ENCODE measurements at places on chromosomes 12 and 14.
A peak's percentile ranks its signal among the peaks of the same experiment; 100 is the strongest.

GRCh38 chr12:73991138-73991537, 546.5 kb upstream of the ATXN7L3B start:
- DNase-seq: no peak

DNA sequence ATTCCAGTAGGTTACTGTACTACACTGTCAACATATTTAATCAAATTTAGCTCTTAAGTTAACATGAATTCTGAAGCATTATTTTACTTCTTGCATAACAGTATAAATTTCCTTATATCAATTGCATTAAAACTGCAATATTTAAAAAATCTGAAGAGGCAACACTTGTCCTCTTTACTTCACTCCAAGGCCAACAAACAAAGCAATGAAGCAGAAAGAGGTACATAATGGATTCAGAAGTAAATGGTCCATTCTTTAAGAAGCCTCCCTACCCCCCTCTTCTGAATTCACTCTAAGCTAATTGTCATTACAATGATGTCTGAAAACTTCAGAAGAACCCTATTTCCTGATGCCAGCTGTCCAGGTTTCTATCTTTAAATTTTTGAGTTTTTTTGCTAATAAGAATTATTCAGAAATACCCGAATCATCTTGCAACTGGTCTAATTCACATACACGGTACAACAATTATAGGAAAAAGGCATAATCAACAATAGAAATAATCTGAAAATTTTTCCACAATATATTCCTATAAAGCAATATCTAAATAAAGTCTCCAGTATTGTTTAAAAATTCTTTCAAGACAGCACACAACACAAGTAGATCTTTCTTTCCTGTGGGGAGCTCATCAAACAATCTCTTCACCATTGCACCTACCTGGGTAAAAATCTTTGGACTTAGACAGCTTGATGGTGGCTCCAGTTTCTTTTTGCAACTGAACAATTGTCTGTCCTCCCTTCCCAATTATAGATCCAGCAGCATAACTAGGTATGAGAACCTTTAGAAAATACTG, 2.9 kb downstream of the NOVA1 start:
- peak; percentile 20 for DNase-seq

DNA sequence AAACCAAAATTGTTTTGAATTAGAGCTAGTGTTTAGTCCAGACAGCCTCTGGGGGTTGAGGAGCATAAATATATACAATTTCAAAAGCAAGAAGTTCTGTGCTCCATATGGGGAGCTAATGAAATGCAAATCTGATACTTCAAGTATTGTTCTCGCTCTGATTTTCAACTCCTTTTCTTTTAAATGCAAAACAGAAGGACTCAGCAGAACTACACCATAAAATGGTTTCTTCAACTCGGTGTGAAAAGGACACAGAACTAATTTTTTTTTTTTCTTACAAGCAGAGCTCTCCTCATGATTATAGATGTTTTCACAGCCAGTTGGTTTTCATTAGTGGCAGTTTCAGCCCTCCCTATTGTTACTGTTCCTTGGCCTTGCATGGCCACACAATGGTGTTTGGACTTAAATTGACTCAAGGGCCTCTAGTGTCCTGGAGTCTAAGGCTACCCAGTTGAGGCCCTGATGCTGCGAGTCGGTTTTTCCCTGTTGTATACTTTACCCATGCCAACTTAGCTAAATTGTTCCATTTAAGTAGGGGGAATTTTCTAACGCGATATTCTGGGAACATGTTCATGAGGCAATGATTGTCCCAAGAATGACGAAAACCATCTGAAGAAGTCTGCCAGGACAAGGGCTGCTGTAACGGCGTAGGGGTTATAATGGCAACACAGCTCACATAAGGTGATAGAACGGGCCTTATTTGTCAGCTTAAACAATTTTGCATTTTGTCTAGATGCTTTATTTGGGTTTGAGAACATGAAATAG, 120.3 kb downstream of the GPR135 start:
- DNase-seq: no peak

DNA sequence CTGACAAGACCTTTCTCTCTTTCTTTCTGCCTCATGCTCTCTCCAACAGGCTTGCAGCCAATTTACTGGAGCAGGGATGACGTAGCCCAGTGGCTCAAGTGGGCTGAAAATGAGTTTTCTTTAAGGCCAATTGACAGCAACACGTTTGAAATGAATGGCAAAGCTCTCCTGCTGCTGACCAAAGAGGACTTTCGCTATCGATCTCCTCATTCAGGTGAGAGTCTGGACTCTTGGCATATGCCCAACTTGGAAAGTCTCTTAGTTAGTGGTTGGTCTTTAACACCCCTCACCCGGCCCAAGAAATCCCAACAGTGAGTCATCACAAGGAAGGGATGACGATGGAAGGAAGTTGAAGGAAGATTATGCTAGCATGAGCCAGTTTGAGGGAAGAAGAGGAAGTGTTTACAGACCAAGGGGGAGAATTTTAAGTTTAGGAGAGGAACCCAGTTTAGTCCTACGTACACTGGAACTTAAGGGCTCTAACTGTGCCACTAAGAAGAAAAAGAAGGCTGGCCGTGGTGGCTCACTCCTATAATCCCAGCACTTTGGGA, 189.7 kb downstream of the ETV6 start:
- DNase-seq: peak; percentile 92

- DNase-seq: no peak
These were observed 27.3 kb upstream of the ITPK1 start for GRCh38 chr14:93142854-93143652.

GRCh38 chr14:91048265-91048664, 12.2 kb downstream of the RPS6KA5 start:
- DNase-seq: no peak

GRCh38 chr14:25247609-25248008, 197.7 kb upstream of the STXBP6 start:
- no peak for DNase-seq

- DNase-seq: no peak
These were observed 43.0 kb downstream of the DAO start for GRCh38 chr12:108922918-108923317.

DNA sequence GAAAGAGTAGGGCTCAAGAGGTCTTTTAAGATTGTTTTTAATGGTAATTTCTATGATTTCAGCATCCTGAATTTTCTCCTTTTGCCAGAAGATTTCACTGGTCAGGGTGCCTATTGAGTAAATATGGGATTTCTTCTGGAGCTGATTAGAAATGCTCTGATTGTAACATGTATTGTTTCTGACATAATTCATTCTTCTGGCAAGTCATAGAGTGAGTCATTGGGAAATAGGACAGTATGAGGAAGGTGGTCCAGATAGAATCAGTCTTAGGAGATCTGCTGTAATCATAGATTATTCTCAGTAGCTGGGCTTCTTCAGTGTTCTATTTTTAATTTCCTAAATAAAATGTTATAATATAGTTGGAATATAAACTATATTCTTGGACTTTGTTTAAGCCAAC, 182.0 kb upstream of the NAV3 start:
- no peak for DNase-seq

GRCh38 chr12:54355104-54355815, 9.0 kb downstream of the GPR84 start:
- DNase-seq: no peak

DNA sequence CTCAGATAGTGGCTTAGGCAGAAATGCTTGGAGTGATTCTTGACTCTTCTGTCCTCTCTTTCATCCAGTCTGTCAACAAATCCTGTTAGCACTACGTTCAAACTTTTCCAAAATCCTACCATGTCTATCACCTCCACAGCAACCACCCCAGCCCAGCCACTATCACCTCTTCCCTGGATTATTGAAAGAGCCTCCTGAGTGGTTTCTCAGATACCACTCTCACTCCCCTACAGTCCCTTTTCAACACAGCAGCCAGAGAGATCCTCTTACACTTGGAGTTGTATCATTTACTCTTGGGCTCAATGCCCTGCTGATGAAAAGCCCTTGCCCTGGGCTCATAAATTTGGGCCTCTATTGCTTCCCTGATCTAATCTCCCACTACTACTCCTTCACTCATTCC, 218.9 kb downstream of the EXOC5 start:
- DNase-seq: no peak

GRCh38 chr12:91561958-91562325, 379.3 kb upstream of the DCN start:
- DNase-seq: no peak

DNA sequence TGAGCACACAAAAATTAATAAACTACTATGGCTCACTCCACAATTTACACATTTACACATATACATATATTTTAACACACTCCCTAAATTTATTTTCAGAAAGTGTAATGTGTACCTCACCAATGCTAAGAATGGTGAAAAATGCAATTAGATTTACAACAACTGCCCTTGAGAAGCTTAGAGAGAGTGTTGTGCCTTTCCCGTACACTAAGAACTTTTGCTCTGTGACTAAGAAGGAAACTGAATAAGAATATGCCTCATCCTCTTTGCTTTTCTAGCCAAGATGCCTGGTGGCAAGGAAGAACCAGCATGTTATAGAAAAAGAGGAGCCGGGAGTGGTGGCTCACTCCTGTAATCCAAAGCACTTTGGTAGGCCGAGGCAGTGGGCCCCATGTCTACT, 62.3 kb downstream of the SINHCAF start:
- DNase-seq: no peak

DNA sequence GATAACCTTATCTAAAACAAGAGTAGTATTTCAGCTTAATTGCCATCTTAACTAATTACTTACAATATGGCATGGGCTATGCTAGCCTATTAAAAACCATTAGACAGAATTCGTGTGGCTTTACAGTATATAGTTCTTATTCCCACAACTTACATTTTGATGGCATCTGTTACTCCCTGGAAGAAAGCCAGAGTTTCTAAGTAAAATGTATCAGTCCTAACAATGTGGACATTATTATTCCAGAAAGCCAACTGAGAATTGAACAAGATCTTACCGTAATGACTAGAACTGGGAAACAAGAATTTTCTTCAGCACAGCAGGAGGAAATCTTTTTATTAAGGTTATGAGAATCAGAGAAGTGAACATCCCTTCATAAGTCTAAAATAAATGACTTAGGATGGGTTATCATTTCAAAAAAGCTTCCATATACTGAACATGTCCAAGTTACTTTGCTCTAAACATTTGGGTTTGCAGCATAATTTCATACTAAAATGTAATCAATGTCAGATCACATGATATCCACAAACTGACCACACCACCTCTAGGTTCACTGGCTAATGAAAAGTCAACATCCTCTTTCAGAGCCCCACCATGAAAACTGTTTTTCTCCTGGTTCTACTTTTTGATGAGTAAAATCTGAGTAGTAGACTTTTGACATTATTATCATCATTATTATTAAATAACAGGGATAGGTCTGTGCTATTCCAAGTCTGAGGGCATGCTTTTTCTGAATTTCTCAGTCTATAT, 179.7 kb downstream of the SSPN start:
- DNase-seq: no peak

GRCh38 chr12:131950182-131950913, 606 bp downstream of the EP400 start:
- peak; percentile 36 for DNase-seq

DNA sequence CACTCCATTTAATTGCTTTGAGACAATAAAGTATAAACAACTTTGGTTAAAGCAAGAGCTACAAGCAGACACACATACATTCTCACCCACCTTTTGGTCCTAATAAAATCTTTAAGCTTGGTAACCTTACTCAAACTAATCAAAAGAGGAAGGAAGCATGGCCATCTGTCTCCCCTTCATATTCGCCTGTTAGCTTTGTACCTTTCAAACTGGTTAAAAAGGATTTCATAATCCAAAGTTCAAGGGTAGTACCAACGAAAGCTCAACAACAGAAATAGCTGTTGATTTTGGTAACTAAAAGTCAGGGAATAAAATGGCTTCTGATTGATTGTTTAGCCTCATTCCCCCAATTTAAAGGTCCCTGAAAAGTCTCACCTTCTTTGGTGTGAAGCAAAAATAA, 456.9 kb downstream of the BCAT1 start:
- no peak for DNase-seq

GRCh38 chr12:13559318-13559978, 362.9 kb downstream of the EMP1 start:
- peak; percentile 11 for DNase-seq

DNA sequence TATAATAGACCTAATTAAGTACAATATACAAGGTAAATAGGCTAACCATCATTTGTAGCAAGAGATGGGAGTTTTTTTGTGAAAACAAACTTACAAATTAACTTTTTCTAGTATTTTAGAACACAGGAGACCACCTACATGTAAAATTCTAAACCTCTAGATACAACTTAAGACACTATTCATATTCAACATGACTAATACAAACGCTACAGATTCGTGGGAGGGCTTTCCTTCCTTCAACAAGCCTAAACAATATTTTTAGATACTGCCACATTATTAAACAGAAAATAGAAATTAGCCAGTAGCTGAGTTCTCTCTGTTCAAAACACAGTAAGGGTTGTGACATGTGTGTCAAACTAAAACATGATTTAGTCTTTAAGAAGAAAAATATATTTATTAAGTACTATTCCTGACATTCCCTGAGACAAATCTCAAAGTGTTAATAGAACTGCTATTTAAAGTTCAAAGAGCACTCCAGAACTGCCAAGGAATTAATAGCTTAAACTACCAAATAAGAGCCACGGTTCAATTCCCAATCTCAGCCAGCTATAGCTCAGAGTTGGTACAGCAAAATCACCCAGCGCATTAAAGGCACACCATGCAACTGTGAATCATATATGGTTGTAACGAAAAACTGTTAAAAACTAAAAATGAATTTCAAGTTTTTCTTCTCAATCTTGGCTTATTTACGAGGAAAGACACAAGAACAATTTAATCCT, 10.7 kb downstream of the MED13L start:
- no peak for DNase-seq

DNA sequence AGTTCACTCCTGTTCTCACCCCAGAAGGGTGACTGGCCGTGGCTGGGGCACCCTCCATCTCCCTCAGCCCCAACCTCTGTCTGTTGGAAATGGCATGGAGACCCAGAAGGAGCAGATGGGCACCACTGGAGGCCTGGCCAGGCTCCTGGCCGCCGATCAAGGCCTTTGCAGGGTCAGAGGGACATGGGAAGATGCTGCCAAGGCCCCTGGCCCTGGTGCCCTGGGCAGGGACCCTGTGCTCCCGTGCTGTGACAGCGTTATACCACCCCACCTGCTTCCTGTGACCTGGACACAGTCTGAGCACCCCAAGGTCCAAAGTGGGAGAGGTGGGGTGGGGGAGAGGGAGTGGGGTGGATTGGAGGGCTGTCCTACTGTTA, 3.5 kb downstream of the INF2 start:
- DNase-seq: no peak

DNA sequence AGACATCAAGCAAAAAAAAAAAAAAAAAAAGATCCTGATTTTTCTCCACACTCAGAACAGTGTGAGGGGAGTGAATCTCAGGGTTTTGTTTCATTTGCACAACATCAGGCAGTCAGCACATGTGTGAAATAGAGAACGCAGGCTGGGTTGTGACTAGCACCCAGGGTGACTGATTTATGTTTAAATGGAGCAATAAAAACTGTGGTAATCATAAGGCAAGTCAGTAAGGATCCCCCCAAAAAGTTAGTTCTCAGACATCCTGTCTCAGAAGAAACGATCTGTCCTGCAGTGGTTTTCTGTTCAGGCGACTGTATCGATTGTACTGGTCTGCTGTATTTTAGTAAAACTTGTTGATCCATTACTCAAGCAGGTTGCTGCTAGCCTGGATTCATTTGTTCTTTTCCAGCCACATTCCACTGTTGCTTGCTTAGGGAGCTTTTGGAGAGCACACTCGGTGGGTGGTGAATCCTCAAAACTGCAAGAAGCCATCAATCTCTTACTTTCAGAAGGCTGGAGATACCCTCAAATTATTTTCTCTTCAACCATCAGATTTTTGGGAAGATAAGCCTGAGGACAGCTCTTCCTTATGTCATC, 107.1 kb downstream of the DACT1 start:
- DNase-seq: no peak
